ENCODE measurements at places on chromosomes 16 and 17.

DNA sequence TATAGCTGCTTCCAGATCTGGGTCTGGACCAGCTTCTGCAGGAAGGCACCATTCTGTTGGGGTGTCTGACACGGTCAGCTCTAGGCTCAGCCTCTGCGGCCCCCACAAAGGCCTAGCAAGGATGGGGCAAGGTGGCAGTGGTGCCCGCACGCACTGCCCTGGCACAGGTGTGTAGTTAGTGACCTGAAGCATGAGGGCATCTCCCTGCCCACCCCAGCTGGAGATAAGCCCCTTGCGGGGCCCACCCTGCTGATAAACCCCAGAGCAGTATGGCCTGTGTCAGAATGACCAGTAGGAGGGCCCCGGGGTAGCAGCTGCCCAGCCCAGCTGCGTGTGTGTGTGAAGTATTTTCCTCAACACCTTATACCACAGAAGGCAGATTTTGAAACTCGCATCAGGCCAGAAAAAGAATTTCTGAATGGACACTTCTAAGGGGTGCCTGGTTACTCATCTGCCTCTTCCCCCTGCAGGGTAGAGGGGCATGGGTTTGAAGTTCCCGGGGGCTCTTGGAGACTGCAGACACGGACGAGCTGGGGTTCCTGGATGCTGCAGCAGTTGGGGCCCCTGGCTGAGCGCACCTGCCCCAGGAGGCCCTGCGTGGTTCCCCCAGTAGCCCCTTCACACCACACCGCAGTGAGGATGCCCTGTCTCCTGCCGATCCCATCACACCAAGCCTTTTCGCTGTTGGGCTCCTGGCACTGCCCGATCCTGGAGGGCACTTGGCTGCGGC is 4.5 kb downstream of the ARHGDIA start:
- DNase-seq = no peak

DNA sequence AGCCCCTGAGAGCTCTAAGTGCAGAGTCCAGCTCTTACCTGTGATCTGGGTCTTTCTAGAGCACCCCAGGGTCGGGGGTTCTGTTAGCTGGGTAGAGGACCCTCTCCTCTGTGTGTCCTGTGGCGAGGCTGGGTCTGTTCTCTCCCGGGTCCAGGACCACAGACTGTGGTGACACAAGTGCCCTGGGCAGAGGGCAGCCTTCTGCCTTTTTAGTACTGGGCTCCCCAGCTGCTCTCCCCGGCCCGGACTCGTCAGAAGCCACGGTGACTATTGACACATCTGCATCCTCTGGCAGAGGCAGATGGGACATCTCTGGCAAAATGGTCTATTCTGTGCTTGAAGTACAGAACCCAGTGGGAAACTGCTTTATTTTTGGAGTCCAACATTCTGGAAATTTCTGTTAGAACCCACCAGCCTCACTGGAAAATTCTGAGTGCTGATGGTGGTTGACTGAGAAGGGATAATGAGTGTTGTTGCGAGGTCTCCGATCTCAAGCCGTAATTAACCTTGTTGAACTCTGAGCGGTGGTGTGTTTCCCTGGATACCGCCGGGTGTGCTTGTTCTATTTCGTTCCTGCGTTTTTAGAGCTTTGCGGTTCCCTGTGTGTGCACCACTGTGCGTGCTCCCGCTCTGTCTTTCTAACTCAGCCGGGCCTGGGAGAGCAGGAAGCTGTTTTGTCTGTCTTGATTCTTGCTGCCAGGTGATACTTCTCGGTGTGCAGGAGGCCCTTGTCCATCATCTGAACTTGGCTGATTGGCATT is 26.0 kb upstream of the NUDT16L1 start:
- no peak for DNase-seq

DNA sequence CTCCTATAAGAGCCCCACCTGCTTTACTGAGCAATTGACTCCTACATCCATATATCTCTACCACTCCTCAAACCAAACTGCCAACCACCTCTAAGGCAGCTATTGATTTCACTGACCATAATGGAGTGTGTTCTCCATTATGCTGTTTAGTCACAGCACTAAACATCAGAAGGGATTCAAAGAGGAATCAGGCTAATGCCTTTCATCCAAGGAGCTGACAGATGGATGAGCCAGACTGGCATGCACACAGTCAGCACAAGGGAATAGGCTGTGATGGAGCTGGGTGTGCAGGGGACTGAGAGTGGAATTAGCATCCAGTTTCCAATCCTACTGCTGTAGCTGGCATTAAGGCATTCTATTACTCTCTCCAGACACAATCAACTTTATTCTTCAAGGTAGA is 88.7 kb upstream of the CCL2 start:
- DNase-seq = no peak

GRCh38 chr17:11251561-11252107 is 10.6 kb downstream of the SHISA6 start:
- no peak for DNase-seq

Measured in IMR-90 (cell line).